ENCODE measurements at places on chromosomes 1 and 21.

GRCh38 chr1:105492921-105493320, 1563.6 kb upstream of the PRMT6 start:
- DNase-seq = no peak

- DNase-seq = no peak
Measured at GRCh38 chr21:34186109-34186719, 112.8 kb downstream of the MRPS6 start.

- no peak for DNase-seq
Measured at GRCh38 chr21:34022627-34023335, 50.6 kb upstream of the MRPS6 start.

GRCh38 chr1:183025010-183025337, 1.8 kb downstream of the LAMC1 start:
- DNase-seq = no peak

GRCh38 chr1:78165816-78166215, 120.0 kb downstream of the GIPC2 start:
- DNase-seq = no peak

- DNase-seq = no peak
Measured at GRCh38 chr1:116382857-116383483, 9.9 kb downstream of the ATP1A1 start.

- DNase-seq = no peak
Measured at GRCh38 chr1:42935971-42936308, 22.7 kb downstream of the SLC2A1 start.

GRCh38 chr1:176885341-176885740, 279.2 kb downstream of the ASTN1 start:
- DNase-seq = no peak

DNA sequence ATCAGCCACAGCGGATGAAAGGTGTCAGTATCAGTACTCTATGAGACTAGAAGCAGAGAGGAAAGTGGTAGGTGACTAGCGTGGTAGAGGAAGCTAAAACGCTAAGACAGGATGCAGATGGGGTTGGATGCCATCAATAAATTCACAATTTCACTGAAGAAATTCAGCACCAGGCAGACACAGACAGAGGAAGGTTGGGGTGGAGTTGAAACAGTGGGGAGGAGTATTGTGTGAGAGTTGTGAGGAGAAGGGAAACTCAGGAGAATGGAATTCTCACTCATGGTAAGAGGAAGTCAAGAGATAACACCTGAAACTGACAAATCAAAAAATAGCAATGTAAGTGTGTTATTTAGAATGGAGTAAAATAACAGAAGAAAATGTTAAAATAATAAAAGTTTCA, 208.5 kb upstream of the DAB1 start:
- no peak for DNase-seq

GRCh38 chr1:156876281-156876680, 15.6 kb downstream of the NTRK1 start:
- no peak for DNase-seq

DNA sequence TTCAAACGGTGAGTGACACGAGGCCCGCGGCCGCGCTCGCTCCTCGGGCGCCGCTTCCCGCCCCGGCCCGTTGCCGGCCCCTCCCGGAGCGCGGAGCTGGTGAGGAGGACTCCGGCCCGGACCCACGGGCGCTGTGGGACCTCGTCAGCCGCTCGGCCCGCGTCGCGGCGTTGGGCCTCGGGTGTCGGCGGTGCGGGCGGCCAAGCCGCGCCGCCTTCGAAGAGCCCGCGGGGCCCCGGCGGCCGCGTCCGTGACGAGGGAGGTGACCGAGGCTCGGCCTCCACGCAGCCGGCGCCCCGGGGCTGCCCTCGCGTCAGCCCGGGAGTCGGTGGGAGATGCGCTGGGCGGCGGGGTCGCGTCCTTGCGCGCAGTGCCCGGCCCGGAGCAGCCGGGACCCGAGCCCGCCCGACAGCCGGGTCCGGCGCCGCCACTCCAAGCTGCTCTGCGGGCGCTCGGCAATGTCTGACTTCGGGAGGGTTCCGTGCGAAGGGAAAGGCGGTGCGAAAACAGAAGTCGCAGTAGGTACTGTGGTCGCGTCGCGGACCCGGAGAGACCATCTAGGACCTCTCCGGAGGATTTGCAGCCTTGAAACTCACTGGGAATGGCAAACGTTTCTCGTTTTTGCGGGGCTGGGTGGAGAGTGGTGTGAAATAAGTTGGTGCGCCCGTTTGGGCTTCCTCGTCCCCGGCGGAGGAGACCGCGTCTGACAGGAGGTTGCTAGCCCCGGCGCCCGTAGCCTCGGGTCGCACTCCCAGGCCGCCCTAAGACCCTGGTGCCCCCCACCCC, 829 bp downstream of the SPEN start:
- peak; percentile 2 for DNase-seq

DNA sequence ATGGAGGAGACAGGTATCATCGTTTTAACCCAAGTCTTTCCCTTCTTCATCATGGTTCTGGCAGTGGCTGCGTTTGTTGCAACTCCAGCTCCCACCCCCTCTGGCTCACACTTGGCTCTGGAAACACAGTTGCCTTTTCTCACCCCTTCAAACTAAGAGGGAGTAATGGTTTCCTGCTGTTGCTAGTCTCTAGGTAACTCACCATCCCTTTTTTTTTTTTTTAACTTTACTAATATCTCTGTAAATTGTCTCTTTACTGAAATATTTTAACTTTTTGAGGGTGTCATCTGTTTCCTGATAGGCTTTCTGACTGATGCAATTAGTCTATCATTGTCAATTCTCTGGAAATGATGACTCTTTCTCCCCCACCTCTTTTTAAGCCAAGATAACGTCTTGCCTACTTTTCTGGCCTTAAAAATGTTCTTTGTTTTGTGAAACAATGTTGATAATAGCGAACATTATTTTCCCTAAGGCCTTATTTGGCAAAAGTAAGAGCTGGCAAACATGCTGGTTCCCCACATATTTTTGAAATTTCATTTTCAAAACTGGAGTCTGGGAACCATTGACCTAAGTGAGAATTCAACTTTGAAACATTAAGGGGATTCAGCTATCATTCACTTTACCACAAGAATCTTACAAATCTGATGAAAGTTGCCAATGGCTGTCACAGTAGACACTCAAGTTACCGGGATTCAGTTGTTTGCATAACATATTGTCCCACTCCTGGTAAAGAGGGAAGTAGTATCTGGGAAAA, 85.3 kb downstream of the LEPR start:
- DNase-seq = no peak

GRCh38 chr1:208161005-208161404, 83.2 kb downstream of the PLXNA2 start:
- DNase-seq = no peak

- DNase-seq = no peak
Measured at GRCh38 chr21:45151445-45152160, 77.2 kb downstream of the ADARB1 start.

DNA sequence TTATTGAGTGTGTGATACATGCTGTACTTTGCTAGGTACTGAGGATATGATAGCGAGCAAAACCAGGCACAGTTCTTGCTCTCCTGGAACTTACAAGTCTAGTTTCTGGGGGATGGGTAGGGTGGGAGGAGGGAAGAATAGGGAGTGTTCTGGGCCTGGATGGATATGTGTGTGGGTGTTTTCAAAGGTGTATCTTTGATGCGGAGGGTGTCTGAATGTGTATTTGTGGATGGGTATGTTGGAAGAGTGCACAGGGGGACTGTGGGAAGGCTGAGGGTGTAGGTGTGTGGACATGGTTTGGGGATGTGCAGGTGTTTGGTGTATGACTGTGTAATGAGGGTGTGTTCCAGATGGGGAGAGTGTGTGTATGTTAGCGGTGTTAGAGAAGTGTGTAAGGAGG, 4.5 kb upstream of the DPH2 start:
- no peak for DNase-seq

- DNase-seq = no peak
Measured at GRCh38 chr1:2885001-2885400, 83.5 kb upstream of the TTC34 start.

- no peak for DNase-seq
Measured at GRCh38 chr1:59266927-59267293, 30.0 kb upstream of the FGGY start.

GRCh38 chr1:226731257-226731893, 7.7 kb downstream of the ITPKB start:
- no peak for DNase-seq

DNA sequence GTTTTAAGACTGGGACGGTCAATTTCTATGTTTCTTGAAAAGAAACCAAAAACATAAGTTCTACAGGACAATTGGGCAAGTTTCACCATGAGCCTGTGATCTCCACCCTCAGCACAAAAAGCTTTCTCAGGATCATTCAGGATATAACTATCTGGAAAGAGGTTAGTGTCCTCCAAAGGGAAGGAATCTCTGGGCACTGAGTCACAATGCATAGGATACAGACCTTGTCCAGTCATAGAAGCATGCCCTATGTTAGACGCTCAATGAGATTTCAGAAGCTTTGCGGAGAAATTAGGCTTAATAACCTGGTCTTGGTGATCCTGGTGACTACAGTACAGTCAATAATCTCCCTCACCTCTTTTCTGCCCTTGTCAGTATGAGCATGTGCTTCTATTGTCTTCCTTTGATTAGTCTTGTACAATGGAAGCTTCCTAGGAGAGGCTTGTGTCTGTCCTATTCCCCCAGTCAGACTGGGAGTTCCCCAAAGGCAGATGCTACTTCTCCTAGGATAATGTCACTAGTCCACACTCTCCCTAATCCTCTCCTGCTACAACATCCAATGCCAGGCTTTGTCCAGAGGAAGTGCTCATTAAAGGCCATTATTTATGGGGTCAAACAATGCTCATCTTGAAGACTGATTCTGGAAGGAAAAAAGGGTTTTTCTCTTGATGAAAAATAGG, 97.4 kb downstream of the KCNH1 start:
- no peak for DNase-seq

DNA sequence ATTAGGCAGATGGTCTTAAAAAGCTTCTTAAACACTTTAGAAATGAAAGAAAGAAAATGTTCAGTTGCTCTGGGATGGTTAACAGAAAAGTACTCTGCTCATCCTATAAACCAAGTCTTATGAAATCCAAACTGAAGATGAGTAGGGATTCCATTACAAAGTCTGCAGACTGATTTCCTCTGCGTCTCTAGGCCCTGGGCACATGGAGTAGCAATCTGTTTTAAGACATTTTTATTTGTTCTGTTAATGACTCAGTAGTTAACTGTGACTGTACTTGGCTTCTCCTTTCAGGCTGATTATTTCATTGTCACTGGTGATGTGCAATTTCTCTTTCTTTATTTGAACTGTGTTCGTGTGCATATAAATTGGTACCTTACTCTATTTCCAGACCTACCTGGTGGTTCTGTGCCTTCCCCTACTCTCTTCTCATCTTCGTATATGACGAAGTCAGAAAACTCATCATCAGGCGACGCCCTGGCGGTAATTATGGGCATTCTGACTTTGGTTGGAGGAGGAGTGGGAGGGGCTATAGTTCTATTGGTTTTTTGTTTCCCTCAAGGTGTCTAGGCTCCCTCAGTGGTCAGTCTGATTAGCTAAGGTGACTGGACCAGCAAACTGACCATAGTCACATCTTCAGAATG, 30.6 kb downstream of the ATP1A1 start:
- DNase-seq = no peak

DNA sequence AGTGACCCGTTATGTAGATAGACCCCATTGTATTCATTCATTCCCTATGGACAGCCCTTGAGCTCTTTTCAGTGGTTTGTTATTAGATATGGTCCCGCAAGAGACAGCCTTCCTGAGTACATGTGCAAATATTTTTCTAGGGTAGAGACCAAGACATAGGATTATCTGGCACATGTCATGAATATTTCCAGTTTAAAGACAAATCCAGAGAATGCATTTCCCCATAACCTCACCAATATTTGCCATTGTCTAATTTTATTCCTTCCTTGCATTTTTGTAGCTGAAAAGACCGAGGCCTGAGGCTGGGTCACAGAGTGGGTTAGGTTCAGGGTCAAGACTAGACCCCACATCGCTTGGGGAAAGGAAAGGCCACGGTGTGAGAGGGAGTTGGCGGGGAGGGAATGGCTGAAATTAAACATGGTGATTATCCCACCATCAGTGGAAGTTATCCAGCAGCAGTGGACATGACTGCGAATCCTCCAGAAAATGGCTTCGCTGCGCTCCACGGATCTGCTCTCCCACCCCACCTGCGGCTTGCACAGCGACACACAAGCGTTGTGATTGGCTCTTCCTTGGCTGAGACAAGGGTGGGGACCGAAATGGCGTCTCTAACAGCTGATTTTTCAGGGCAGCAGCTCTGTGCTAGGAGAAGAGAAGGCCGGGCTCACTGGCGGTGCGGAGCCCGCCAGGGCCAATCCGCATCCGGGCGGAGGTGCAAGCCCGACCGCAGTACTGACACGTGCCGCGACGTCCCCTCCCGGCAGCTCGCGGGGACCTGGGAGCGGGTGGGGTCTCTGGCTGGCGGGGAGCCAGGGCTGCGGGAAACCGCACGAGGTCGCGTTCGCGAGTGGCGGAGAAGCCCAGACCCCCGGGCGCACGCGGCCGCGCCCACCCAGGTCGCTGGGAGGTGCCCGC, 16.1 kb upstream of the STMN1 start:
- no peak for DNase-seq

DNA sequence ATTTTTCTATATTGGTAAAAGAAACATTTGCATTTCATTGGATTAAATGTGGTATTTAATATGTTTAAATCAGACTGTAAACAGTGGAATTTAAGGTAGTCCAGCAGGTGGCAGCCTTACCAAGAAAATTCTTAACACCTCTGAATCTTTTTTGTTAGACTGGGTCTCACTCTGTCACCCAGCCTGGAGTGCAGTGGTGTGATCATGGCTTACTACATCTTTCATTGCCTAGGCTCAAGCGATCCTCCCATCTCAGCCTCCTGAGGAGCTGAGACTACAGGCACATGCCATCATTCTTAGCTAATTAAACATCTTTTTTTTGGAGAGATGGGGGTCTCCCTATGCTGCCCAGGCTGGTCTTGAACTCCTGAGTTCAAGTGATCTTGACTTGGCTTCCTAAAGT, 98.8 kb downstream of the RABGAP1L start:
- peak; percentile 15 for DNase-seq

DNA sequence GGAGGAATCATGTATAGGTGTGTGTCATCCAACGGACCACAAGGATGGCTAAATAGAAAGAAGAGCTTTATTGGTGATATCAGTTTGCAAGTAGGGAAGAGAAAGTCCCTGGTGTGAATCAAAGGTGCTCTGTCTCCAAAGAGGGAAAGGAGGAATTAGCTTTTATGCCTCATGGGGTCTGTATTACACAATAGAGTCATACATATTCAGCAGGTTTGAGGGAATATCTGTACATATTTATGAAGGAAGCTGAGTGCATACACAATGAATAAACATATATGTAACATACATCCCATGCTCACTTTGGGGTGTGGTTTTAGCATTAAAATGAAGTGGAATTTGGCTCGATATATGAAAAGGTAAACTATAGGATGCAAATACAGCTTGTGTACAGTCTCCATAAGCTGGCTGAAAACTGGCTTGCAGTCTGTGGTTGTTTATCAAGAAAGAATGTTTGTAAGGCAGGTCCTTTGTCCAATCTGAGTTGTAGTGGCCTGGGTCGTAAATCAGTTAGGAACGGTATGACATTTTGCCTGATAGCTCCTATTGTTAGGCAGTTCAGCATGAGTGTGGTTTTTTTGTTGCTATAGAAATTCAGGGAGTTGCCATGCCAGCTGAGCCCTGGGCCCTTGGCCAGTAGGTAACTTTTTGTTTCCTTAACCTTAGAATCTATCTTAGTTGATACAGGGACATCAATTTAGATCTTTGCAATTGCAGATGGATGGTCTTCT, 198.0 kb upstream of the ZP4 start:
- DNase-seq = no peak
